Left cardiac atrium (tissue), 4 donors: ENCODE measurements at places on chromosomes 2 and 18.

GRCh38 chr2:163247847-163248220, 409.3 kb upstream of the KCNH7 start:
- DNase-seq = no peak

- DNase-seq = no peak
These were observed 7.8 kb downstream of the ACMSD start for GRCh38 chr2:134846213-134846612.

- DNase-seq = no peak
These were observed 356.0 kb upstream of the TNP1 start for GRCh38 chr2:217215877-217216276.

- peak; percentile 44 for DNase-seq
These were observed 333.3 kb upstream of the ACVR2A start for GRCh38 chr2:147511491-147511948.

DNA sequence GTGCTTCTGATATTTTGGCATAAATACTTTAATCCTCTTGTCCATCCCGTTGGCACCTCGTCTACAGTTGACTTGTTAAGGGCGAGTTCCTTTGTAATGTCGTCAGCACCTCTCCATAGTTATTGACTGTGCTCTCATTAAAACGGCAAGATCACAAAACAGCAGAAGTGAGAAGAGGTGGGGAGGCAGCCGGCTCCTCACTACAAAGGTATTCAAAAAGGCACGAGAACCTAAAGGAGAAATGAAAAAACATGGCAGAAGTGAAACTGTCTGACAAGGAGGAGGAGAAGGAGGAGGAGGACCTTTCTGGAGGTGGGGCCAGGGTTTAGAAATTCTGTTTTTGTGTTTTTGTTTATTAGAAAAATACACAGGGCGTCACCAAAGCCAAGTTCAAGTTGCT, 235.6 kb downstream of the BCL11A start:
- DNase-seq = no peak

GRCh38 chr2:233384015-233384414, 29.7 kb downstream of the DGKD start:
- DNase-seq = no peak

- DNase-seq = no peak
These were observed 98.3 kb downstream of the KLF7 start for GRCh38 chr2:207067473-207067872.

GRCh38 chr2:150627526-150627925, 140.1 kb upstream of the RND3 start:
- DNase-seq = no peak
